Fibroblast of gingiva (primary cell): ENCODE measurements at places on chromosomes 2 and 18.

DNA sequence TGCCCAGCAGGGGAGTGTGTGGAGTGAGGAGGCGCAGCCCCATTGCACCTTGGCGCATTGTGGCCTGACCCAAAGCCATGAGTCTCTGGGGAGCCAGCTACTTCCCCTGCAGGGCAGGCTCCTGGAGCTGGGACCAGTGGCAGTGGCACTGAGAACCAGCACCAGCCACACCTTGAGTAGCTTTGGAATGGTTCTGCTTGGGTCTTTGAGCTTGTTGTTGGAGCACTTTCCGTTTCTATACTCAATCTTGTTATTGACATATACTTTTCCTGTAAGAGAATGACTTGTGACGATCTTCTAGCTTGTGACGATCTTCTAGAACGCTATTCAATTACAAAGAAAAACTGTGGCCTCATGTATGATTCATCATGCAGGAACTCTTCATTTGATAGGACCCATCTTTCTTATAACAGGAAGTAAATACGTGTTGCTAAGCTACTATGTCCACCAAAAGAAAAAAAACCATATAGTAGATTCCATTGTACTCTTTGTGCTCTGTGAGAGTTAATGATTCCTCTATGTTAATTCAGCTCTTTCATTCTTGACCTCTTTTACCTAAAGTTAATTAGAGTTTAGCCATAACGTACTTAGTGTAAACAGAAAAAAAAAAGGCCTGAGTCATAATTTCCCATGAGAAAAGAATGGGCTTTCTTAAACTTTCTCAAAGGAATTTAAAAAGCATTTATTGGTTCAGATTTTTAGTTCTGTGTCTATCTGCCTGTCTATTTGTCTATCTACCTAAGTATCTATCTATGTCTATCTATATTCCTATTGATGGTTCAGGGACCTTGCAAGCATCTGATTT is 113.1 kb downstream of the GATA6 start:
- peak; percentile 88 for DNase-seq

DNA sequence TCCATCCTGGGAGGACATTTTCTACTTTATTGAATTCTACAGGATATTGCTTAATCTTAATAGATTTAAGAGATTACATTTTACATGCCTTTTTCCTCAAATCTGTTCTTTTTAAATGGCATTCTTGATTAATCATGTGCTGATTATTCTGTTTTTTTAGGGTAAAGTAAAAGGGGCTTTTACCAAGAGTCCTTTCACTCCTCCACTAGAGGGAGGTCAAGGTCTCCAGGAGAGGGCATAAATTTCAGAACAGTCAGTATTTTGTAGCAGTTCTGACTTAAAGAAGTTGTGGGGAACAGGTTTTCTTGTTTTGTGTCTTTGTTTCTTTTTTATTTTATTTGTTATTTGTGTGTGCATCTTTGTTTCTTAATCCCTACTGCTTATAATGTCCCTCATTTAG is 25.4 kb downstream of the WDR75 start:
- peak; percentile 36 for DNase-seq

GRCh38 chr2:227153307-227153706 is 10.7 kb downstream of the COL4A4 start:
- no peak for DNase-seq

DNA sequence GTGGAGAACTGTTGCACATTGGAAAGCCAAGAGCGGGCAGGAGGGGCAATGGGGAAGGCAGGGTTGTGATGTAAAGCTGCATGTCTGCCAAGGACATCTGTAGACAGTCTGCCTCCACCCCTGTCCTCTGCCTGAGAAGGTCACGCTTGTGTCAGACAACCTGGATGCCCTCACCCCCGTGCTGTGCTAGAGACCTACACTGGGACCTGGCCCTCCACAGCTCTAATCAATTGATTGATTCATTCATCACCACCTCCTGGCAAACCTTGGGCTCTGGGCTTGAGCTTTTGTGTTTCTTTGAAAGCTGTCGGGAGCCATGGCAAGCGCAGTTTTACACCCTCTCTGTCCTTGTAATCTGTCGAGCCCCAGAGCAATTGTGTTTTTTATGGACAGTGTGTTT is 41.1 kb downstream of the MARCO start:
- DNase-seq, result no peak

- DNase-seq, result no peak
Observed at GRCh38 chr18:27377251-27377650, 192.1 kb upstream of the CHST9 start.

DNA sequence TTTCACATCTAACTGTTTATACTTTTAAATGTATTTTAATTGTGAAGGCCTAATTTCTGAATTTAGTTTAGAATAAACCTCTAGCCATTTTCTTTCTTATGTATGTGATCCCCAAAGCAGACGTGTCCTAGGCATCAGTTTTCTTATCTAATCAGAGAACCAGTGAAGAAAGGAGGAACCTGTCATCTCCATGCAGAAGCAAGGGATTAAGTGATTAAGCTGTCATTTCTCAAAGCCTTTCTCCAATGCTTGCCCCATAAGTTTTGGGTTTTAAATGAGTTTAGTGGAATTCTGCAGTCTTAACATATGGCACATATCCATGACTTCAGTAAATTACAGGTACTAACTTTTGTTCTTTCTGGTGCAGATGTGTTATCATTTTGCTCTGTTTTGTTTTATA is 190.4 kb downstream of the PLCL1 start:
- no peak for DNase-seq

DNA sequence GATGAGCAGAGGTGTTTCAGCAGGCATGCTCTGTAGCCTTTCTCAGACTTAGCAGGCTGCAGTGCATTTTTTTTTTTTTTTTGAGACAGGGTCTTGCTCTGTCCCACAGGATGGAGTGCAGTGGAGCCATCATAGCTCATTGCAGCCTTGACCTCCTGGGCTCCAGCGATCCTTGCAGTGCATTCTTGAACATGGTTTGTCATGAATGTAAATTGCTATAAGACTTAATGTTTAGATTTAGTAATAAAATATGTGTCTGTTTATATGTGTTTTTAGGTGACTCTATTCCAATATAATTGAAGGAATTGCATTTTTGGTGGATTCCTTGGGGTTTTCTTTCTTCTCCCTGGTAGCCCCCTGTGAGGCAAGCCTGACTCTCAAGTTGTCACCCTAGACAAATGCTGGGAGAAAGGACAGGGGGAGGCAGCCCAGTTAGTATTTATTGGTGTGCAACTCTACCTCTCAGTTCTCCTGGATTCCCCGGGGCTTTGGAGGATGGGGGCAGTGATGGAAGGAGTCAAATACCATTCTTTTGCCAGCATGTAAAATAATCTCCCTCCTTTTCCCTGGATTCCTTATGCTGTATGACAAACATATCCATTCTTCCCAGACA is 22.7 kb downstream of the LYPD6B start:
- DNase-seq, result no peak

DNA sequence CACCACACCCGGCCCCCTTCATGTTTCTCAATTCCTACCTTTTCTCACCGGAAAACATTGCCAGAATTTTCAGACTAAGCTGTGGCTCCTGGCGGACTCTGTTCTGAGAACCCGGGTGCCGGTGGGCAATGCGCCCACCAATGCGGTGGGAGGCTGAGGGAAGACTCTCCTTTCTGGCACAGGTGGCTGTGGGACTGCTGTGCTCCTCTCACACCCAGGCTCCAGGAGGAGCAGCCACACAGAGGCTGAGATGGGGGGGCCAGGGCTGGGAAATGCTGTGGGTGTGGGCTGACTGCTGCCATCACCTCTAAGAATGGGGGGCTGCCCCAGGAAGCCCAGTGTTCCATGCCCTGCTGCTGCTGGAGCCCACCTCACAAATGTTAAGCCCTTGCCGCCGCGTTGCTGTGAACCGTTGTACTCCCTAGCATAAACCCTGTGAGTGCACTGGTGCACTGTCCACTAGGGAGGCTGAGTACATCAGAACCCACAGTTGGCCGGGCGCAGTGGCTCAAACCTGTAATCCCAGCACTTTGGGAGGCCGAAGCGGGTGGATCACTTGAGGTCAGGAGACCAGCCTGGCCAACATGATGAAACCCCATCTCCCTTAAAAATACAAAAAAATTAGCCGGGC is 152.6 kb downstream of the LDLRAD4 start:
- no peak for DNase-seq

DNA sequence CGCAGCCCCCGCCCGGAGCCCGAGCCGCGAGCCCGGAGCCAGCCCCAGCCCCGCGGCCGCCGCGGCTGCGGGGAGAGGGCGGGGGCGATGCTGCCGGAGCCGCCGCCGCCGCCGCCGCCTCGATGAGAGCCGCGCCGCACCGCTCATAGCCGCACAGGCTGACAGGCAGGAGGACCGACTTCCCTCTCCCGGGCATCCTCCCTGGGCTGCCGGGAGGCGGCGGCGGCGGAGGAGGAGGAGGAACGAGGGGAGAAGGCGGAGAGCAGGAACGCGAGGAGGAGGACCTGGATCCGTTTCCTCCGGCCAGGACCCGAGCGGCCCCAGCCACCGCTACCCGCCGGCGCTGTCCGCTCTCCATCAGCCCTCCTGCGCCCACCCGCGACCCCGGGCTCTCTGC is 370 bp downstream of the KLHL29 start:
- peak; percentile 46 for DNase-seq

GRCh38 chr2:218284106-218284811 is 8.0 kb downstream of the TMBIM1 start:
- peak; percentile 81 for DNase-seq

GRCh38 chr18:78726326-78727056 is 253.1 kb upstream of the SALL3 start:
- no peak for DNase-seq

- DNase-seq, result peak; percentile 81
Observed at GRCh38 chr18:12041561-12041960, 52.1 kb upstream of the ANKRD62 start.

GRCh38 chr2:235085476-235085875 is 133.7 kb downstream of the SH3BP4 start:
- no peak for DNase-seq

GRCh38 chr2:102771114-102771513 is 9.3 kb downstream of the TMEM182 start:
- peak; percentile 69 for DNase-seq

GRCh38 chr2:167331636-167332232 is 443.5 kb downstream of the XIRP2 start:
- DNase-seq, result no peak

GRCh38 chr2:130339885-130340745 is 2.6 kb upstream of the IMP4 start:
- no peak for DNase-seq

DNA sequence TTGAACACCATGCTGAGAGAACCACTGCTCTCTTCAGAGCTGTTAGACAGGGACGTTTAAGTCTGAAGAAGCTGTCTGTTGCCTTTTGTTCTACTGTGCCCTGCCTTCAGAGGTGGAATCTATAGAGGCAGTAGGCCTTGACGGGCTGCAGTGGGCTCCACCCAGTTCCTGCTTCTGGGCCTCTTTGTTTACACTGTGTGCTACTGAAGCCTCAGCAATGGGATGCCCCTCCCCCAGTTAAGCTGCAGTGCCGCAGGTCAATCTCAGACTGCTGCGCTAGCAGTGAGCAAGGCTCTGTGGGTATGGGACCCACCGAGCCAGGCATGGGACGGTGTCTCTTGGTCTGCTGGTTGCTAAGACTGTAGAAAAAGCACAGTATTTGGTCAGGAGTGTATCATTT is 162.3 kb upstream of the NXPH2 start:
- DNase-seq, result no peak

GRCh38 chr2:232539298-232540231 is at the start of gene CHRNG:
Gene CHRNG (plus strand): TSS chr2:232539692. CDS start chr2:232539748, 56 bp downstream.
- no peak for DNase-seq

DNA sequence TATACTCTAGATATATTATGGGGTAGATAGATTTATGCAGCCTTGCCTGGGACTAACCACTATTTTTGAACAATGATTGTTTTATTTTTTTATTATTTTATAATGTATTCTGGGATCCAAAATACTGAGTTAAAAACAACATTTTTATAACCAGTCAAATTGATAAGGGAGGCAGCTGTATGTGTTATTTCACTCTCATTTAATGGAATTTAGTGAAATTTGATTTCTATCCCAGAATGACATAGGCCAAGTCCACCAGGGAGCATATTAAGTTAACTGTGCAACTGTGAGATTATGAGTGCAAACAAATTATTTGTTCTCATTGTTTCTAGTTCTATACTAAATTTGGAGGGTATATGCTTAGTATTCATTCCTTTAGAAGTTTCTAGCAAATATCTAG is 553.6 kb upstream of the NRP2 start:
- DNase-seq, result no peak

- no peak for DNase-seq
Observed at GRCh38 chr2:56267415-56267788, 83.6 kb downstream of the CCDC85A start.

- DNase-seq, result peak; percentile 15
Observed at GRCh38 chr2:199136681-199137080, 321.1 kb downstream of the SATB2 start.

DNA sequence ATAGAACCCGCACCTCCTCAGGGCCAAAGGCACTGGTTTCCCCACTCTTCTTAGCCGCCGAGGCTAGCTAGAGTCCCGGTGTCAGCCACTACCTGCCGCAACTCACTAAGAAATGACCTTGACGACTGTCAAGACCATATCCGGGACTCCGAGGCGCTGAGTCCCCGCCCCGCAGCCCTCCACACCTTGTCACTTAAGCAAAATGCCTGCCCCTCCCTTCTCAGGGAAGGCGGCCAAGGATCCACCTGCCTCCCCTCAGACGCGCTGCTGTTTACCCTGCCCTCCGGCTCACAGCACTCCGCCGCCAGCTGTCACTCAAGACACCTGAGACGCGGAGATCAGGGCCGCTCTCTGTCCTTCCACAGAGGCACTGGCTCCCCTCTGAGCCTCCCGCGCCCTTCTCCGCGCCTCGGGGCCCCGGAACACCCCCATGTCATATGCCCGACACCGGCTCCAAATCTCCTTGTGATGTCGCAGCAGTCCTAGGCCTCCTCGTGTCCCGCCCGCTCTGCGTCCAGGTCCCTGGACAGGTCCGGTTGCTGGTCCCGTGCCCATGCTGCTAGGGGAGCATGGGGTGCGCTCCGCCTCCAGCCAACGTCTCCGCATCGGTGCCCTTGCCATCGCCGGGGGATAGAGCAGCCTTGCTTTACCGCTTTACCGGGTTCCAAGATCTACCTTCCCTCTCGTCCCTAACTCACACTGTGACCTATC is 32.5 kb upstream of the REG3G start:
- no peak for DNase-seq

DNA sequence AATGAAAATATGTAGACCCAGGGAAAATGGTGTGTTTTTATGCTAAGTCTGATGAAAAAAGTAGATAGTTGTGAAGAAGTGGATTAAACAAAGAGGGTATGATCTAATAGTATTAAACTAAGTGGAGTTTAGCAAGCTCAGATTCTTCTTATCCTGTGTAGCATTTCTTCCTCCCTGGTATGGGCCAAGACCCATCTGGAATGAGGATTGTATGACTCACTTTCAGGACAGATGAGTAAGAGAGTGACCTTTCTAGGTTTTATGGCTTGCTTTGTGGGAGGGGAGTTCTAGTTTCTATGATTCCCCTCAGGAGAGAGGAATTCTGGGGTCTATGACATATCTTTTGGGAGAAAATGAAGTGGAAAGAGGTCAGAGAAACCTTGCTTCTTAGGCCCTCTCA is 550.1 kb downstream of the SPAG16 start:
- peak; percentile 95 for DNase-seq

GRCh38 chr2:74438248-74438647 is 3.5 kb downstream of the RTKN start:
- no peak for DNase-seq
